ENCODE measurements at places on chromosomes 7 and 10. TPM values are rescaled to one million over a fixed set of nuclear protein-coding genes. Genes with fewer than 3 reads are reported as not detected.

The PCGF6 gene
- total RNA-seq, result 28.9 TPM

The GJD4 gene
- 1.2 TPM for total RNA-seq

The OPN1SW gene
- total RNA-seq, result not detected

The ALOX5 gene
- total RNA-seq, result not detected

The FGL2 gene
- 1.3 TPM for total RNA-seq

The ICA1 gene
- total RNA-seq, result not detected

The FKBP9 gene
- total RNA-seq, result 73.5 TPM

The PRLHR gene
- total RNA-seq, result not detected

The HHEX gene
- 2.9 TPM for total RNA-seq

The EPHB4 gene
- 61.7 TPM for total RNA-seq

The STK32C gene
- 2.8 TPM for total RNA-seq

The SP8 gene
- total RNA-seq, result 2.5 TPM

The WNT8B gene
- not detected for total RNA-seq

The CC2D2B gene
- not detected for total RNA-seq

The TMED4 gene
- total RNA-seq, result 114 TPM

The MGAM2 gene
- 1.1 TPM for total RNA-seq

The CAMK2B gene
- 0.84 TPM for total RNA-seq

The SPDYE9 gene
- not detected for total RNA-seq

The TMEM270 gene
- total RNA-seq, result not detected

The ADO gene
- total RNA-seq, result 25.4 TPM

The FZD8 gene
- 39.3 TPM for total RNA-seq

The KLF14 gene
- total RNA-seq, result 1.6 TPM

The NXPH1 gene
- total RNA-seq, result not detected

The SPACDR gene
- total RNA-seq, result not detected

The PLAC9 gene
- total RNA-seq, result 4.7 TPM

The PIK3AP1 gene
- 7.1 TPM for total RNA-seq

The CCDC172 gene
- total RNA-seq, result not detected

The MRLN gene
- 16.0 TPM for total RNA-seq

The AKR1C4 gene
- not detected for total RNA-seq

The PTPN20 gene
- total RNA-seq, result not detected

The PAX4 gene
- not detected for total RNA-seq

The HOXA13 gene
- 1.6 TPM for total RNA-seq
